ENCODE measurements at places on chromosomes 2 and 18.

GRCh38 chr2:121297217-121297830, 12.3 kb upstream of the TFCP2L1 start:
- DNase-seq: peak; percentile 78
- no peaks in the 10 kb centered on the region for H3K36me3 ChIP-seq
- no peak overlapping the region for H3K27ac ChIP-seq
- no peak overlapping the region for H3K4me3 ChIP-seq
- H3K4me1 ChIP-seq: no peaks in the 10 kb centered on the region
- H3K27me3 ChIP-seq: no peaks in the 10 kb centered on the region

GRCh38 chr2:200509235-200509611, 645 bp downstream of the KCTD18 start:
- DNase-seq: peak; percentile 18
- H3K36me3 ChIP-seq: no peaks in the 10 kb centered on the region
- peaks cover 16% of the 10 kb centered on the region for H3K4me1 ChIP-seq
- H3K27me3 ChIP-seq: no peaks in the 10 kb centered on the region
- H3K4me3 ChIP-seq: peak overlapping the region; percentile 78

- no peak for DNase-seq
- H3K27ac ChIP-seq: 0 out of 2 replicates have a peak overlapping the region, but pooled peaks have one; percentile 84
- no peaks in the 10 kb centered on the region for H3K27me3 ChIP-seq
- peaks cover 57% of the 10 kb centered on the region for H3K4me1 ChIP-seq
- no peak overlapping the region for H3K4me3 ChIP-seq
These were observed 32.7 kb downstream of the GLI2 start for GRCh38 chr2:120768112-120769048.

DNA sequence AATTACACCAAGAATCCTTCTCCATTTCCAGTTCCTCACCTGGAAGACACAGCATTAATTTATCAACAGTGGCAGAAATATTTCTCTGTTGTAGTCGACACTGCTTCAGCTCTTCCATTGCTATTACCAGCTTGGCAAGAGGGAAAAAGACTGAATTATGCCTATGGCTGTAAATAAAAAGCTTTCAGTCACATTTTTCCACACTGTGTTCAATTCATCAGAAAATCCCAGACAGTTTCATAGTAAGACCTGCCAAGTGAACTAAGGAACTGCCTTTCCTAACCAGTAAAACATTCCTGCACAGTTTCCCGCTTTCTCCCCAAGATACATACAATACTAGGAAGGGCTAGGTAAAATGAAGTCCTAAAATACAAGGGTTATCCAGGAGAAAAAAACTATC, 94.7 kb downstream of the EXOC6B start:
- no peak overlapping the region for H3K4me3 ChIP-seq
- H3K4me1 ChIP-seq: no peaks in the 10 kb centered on the region
- no peak overlapping the region for H3K27ac ChIP-seq
- DNase-seq: no peak
- H3K27me3 ChIP-seq: no peaks in the 10 kb centered on the region
- H3K36me3 ChIP-seq: no peaks in the 10 kb centered on the region

Data from GM23338 (cell line).